ENCODE measurements at places on chromosomes 13 and 19.

DNA sequence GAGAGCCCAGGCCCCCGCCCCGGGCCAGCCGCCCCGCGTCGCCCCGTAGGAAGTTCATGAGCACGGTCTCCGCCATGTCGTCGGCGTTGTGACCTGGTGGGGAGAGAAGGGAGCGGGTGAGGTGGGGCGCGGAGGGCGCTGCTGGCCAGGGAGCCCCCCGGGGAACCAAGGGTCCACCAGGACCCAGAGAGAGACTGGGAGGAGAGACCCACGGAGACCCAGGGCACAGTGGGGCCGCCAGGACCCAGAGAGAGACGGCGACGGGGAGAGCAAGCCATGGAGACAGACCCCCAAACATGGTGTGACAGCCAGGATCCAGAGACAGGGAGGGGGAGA, 9.2 kb downstream of the CTU1 start:
- DNase-seq, result no peak

GRCh38 chr13:39496506-39496905, 106.5 kb downstream of the LHFPL6 start:
- DNase-seq, result no peak

GRCh38 chr19:1524287-1524971, 552 bp downstream of the PLK5 start:
- DNase-seq, result no peak

GRCh38 chr19:49887037-49887664, 9.5 kb downstream of the IL4I1 start:
- DNase-seq, result no peak

DNA sequence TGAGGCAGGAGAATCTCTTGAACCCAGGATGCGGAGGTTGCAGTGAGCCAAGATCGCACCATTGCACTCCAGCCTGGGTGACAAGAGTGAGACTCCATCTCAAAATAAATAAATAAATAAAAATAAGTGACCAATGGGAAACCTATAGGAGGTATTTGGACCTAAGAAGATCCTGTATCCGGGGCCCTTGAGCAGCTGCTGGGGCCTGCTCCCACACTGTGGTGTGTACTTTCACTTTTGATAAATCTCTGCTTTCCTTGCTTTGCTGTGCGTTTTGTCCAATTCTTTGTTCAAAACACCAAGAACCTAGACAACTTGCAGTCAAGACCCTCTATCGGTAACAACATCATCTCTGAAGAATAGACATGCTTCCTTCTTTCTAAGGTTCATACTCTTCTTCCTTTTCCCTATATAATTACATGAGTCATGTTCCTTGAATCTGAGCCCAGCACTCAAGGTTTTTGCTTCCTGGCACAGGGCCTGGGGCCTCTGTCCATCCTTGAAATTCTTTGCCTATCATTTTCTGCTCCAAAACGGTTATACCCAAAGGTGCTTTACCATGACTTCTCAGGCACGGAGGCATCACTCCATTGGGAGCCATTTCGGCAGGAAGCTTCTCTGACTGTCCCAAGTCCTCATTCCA, 14.2 kb upstream of the PNMA8C start:
- DNase-seq, result no peak

All from stimulated activated CD8-positive, alpha-beta memory T cell treated with anti-CD3 and anti-CD28 coated beads, Interleukin-7, amount 100 ng/mL, for 24 hours (primary cell).